Daoy (cell line): ENCODE measurements at places on chromosomes 11 and 22. TPM values are rescaled to one million over a fixed set of nuclear protein-coding genes. Genes with fewer than 3 reads are reported as not detected.

- peak; percentile 76 for DNase-seq
Measured at GRCh38 chr11:47797633-47798032, 30.5 kb upstream of the FNBP4 start.

APOC3 gene
- total RNA-seq, result not detected in 2 replicates

DNA sequence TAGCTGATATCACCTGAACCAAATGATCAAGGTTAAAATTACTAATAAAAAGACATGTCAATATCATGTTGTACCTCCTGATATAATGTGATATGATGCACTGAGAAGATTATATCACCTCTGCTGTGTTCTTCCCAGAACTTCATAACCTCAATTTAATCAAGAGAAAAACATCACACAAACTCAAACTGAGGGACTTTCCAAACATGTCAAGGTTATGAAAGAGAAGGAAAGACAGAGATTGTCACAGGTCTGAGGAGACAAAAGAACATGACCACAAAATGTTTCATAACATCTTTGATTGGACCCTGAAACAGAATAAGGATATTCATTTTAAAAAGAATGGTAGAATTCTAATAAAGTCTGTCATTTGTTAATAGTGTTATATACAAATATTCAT, 43.0 kb upstream of the CFAP300 start:
- no peak for DNase-seq

PYGM gene
- total RNA-seq, result not detected in 2 replicates

TMEM225 gene
- total RNA-seq, result not detected in 2 replicates
